ENCODE measurements at places on chromosomes 4 and X. TPM values are rescaled to one million over a fixed set of nuclear protein-coding genes. Genes with fewer than 3 reads are reported as not detected.

- DNase-seq: no peak
Observed at GRCh38 chrX:129540722-129541184, 694 bp downstream of the OCRL start.

DNA sequence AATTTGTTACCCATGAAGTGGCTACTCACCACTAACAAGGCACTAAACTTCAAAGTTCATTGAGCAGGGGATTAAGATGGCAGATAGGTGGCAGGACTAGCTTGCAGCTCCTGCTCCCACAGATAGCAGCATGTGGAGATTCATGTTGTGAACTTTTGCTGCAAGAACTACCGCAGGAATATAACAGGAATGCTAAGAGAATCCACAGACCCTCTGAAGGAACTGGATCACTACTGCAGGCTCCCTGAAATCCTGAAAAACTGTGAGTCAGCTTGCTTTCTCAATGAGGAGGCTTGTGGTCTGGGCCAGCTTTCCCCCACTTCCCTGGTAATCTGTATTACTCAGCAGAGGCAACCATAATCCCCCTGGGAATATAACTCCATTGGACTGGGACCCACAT lies 118.5 kb upstream of the VCX2 start:
- no peak for DNase-seq

DNA sequence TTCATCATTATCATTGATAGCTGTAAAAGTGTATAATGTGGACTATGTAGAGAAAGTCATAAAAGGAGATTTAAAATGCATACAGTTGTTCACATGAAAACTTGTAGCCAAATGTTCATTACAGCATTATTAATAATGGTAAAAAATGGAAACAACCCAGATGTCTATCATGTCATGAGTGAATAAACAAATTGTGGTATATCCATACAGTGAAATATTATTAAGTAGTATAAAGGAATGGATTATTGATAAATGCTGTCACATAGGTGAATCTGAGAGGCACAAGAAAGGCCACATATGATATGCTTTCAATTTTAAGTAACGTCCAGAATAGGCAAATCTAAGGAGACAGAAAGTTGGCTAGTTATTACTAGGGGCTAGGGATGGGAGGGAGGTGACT lies 7.1 kb downstream of the TET2 start:
- no peak for DNase-seq

UNC5C gene
- not detected for polyA plus RNA-seq

FGFR3 gene
- polyA plus RNA-seq: not detected

DNA sequence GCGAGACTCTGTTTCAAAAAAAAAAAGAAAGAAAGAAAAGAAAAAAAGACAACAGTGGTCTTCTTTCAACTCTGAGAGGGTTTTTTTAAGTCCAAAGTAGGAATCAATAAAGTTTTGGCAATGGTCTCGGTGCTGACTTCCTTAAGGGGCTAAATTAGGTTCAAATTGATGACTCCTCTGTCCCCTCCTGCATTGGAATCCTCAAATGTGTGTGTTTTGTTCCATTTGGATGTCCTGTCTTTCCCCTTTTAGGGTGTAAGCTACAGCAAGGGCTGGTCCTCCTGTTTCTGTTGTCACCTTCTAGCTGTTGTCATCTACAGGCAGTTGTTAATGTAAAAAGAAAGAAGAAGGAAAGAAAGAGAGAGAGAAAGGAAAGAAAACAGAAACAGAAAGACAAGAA lies 84.3 kb upstream of the PLAC1 start:
- no peak for DNase-seq

- DNase-seq: peak; percentile 61
Observed at GRCh38 chr4:148060264-148061140, 328.6 kb downstream of the ARHGAP10 start.

DNA sequence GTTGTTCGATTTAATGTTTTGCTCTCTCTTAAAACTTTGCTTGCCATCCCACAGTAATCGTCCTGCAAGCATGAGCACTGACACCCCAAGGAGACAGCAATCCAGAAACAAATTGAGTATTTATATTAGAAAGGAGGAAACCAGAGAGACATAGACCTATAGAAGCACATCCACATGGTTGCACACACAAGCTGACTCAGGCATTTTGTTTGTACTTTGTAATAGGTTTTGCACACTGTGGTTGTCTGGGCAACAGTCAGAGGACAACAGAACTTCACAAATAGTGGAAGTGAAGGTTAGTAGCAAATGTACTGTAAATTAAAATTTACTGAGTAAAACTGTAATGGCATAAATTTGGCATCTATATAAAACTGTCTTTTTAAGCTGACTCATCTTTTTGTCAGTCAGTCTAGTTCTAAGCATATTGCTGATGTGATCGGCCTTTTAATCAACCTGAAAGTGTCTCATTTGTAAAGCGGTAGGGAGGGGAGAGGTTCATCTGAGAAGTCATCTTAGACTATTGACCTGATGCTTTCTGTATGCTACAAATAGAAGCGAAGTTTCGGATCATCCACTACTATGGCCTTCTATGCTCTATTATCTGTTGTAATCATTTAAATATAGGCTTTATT lies 1624.7 kb downstream of the ARAP2 start:
- DNase-seq: no peak

GRCh38 chr4:89221167-89221867 lies 86.3 kb downstream of the GPRIN3 start:
- DNase-seq: no peak

GRCh38 chr4:142818476-142818875 lies 27.6 kb downstream of the INPP4B start:
- DNase-seq: no peak

Measured in CD4-positive, alpha-beta memory T cell (primary cell).